ENCODE measurements at places on chromosomes 3 and 15. TPM values are rescaled to one million over a fixed set of nuclear protein-coding genes. Genes with fewer than 3 reads are reported as not detected.

DNA sequence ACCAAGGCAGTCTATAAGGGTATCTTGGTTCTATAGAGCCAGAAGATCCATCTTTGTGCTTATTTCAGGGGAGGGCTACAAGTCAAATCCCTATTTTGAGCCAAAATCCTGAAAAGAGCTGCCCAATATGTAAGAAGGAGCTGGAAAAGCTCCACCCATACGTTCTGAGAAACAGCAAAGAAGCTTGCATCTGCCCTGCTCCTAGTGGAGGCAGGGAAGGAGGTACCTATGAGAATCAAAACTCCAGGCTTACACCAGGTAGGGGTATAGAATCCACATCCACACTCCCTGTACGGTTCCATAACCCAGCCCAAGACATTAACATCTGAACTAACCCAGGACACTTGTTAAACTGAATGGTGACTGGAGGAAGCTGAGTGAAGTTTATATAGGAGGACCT lies 30.0 kb downstream of the PHC3 start:
- peaks cover 6% of the 10 kb centered on the region for H3K36me3 ChIP-seq
- no peak for DNase-seq
- no peaks in the 10 kb centered on the region for H3K4me1 ChIP-seq
- H3K27ac ChIP-seq = no peak overlapping the region
- no peaks in the 10 kb centered on the region for H3K27me3 ChIP-seq

The TLR9 gene
- total RNA-seq = not detected

DNA sequence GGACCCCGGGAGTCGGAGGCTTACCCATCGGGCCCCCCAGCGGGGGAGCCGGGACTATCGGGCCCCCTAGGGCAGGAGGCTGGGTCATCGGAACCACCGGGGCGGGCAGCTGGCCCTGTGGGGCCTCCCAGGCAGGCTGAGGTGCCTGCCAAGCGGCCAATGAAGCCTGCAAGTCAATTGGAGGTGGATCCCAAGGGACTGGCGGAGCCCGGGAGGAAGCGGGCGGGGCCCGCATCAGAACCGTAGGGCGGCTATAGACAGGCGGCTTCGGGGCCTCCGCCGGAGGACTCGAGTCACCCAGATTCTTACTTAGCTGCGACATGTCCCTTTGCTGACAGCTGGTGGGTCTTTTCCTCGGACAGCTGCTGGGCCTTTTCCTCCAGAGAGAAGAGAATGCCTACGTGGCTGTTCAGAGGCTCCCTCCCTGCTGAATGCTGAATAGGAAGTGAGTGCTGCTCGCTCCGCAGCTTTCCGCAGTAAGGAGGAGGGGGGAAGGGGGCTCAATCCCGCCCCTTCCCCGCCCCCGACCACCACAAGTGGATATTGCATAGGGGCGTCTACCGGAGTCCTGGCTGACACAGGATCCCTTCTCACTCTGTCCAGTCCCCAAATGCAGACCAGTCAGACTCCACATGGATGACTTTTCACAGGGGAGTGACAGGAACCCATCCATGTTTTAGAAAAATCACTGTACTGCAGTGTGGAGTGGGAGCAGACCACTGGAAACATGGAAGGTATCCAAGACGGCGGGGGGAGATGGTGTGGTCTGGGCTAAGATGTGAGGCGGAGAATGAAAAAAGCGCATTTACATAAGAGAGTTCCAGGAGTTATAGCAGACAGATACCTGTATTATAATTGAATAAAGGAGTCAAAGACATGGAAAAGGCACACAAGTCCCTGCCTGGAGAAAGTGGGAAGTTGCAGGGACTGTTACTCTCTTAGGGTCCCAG lies at the start of gene MAGEL2:
Gene MAGEL2 (minus strand): TSS at position 447 of the 950 bp plus-strand sequence. CDS start 125 bp downstream, at position 322.
- peaks cover 23% of the 10 kb centered on the region for H3K36me3 ChIP-seq
- H3K4me1 ChIP-seq = peaks cover 24% of the 10 kb centered on the region
- DNase-seq = peak; percentile 95
- peak within 1 kb of the TSS; percentile 58 for H3K4me3 ChIP-seq

The SUSD5 gene
- 3.6 TPM for total RNA-seq

DNA sequence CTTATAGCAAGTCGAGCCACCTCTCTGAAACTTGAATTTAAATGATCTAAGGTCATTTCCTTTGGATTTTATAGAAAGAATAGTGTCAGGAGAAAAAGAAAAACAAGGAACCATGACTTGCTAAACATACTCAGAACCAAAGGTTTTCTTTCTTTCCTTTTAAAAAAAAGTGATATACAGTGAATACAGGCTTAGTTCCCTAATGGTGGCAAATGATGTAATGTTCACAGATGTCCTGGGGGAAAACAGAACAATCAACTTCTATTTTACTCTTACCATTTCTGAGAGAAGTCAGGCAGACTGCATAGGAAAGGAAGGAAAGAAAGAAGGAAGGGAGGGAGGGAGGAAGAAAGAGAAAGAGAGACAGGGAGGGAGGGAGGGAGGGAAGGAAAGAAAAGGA lies 56.5 kb downstream of the ST6GAL1 start:
- DNase-seq = no peak
- no peaks in the 10 kb centered on the region for H3K27me3 ChIP-seq
- no peak overlapping the region for H3K4me3 ChIP-seq
- peaks cover 2% of the 10 kb centered on the region for H3K36me3 ChIP-seq
- no peak overlapping the region for H3K27ac ChIP-seq

DNA sequence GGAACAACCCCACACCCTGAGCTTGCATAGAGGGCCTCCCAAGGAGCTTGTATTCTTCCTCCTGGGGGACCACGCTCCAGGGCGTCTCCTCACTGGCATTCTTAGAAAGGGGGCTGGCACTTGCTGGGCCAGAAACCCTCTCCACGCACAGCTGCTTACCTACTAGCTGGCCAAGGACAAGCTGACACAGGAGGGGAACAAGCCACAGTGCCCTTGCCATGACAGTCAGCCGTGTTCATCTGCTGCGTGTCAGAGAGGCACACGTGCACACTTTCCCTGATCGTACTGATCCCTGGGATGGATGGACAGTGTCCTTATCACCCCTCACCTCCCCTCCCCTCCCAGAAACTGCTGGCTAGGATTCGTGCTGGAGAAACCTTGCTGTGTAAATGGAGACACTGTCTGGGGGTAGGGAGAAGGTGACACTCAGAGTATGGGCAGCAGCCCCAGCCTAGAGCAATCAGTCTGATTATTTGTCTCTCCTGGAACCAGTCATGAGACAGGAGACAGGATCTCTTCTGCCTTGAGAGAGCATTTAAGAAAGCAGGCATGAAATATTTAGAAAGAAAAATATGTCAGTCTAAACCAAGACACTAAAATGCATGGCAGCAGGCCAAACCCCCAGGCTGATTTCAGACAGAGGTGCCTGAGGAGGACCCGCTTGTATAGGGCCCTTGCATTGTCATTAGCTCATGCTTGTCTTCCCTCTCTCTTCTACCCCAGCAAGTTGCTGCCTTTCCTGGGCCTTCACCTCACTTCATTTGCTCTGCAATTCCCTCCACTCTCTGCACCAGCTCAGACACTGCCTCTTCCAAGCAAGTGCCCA lies 311.8 kb upstream of the TRIM42 start:
- H3K4me1 ChIP-seq = peaks cover 11% of the 10 kb centered on the region
- no peak for DNase-seq

DNA sequence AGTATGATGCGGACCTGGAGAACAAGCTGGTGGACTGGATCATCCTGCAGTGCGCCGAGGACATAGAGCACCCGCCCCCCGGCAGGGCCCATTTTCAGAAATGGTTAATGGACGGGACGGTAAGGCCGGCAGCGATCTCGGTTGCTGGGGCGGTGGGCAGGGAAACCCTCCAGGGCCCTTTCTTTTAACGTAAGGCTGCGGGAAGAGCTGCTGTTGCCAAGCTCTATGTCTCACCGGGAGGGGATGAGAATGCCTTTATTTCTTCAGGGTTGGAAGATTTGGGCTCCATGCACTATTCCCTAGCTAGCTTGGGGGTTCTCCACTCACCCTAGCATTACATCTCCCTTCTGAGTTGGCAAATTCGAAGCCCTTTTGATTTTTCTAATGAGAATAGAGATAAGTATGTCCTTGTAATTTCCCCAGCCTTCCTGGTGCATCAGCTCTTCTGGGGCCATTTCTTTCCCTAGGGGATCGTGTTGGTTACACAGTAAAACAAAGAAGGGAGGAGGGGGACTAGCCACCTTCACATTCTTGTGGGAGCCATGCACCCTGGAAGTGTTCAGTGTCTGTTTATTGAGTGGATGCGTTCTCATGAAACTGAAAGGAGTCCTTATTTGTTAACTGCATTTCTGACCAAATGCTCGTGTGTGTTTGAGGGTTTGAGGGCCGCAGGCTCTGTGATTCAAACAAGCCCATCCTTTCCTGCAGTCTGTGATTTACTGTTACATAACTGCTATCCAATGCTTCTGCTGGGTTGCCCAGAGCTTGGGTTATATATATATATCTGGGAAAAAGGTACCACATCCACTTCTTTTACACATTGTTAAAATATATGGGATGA lies 982 bp downstream of the TAGLN3 start:
- peak overlapping the region; percentile 73 for H3K4me3 ChIP-seq
- no peak for DNase-seq
- peaks cover 12% of the 10 kb centered on the region for H3K36me3 ChIP-seq

GRCh38 chr3:190130696-190131095 lies 10.0 kb upstream of the P3H2 start:
- H3K27ac ChIP-seq = no peak overlapping the region
- no peaks in the 10 kb centered on the region for H3K27me3 ChIP-seq
- H3K4me3 ChIP-seq = no peak overlapping the region
- DNase-seq = no peak

DNA sequence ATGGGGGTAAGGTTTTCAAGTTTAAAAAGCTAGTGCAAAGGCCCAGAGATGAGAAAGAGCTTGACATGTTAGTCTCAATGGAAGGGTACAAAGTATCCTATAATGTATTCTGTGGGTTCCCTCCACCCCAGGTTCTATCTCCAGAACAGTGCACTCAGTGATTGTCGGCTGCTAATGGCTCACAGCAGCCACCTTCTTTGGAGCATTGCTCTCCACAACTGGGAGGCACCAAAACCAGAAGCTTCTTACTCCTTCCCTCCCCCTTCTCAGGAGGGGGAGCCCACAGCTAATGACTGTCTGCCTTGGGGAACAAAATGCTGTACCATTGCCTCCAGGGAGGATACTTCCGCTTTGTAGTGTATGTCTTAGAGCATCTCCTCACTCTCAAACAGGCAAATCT lies 439.4 kb upstream of the RBMS3 start:
- no peak overlapping the region for H3K4me3 ChIP-seq
- DNase-seq = no peak
- H3K36me3 ChIP-seq = no peaks in the 10 kb centered on the region
- H3K4me1 ChIP-seq = no peaks in the 10 kb centered on the region

The VWA5B2 gene
- total RNA-seq = 4.6 TPM

- DNase-seq = no peak
- no peak overlapping the region for H3K27ac ChIP-seq
- no peaks in the 10 kb centered on the region for H3K27me3 ChIP-seq
Measured at GRCh38 chr15:84924077-84924731, 39.7 kb downstream of the SLC28A1 start.

DNA sequence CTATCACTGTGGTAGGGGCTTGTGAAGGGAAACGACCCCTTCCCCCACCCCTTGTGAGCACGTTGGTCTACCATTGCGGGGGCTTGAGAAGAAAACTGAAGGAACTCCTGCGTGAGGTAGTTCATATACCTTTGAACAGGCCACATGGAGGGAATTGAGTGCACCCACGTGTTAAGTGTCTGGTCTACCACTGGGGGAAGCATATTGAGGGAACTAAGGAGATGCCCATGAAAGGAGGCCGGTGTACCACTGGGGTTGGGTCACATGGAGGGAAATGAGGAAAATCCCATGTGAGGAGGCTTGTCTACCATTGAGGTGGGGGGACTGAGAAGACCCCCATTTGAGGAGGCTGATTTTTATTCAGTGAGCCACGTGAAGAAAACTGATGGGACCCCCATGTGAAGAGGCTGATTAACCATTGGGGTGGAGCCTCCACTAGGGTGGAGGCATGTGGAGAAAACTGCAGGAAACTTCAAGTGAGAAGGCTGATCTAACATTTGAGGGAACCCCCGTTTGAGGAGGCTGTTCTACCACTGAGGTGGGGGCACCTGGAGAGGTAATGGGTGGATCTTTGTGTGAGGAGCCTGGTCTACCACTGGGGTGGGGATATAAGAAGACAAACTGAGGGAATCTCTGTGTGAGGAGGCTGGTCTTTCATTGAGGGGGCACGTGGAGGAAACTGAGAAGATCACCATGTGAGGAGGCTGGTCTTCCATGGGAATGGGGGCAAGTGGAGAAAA lies 163.2 kb downstream of the FBLN2 start:
- no peak overlapping the region for H3K27ac ChIP-seq
- H3K27me3 ChIP-seq = no peaks in the 10 kb centered on the region
- H3K36me3 ChIP-seq = no peaks in the 10 kb centered on the region
- no peak overlapping the region for H3K4me3 ChIP-seq
- H3K4me1 ChIP-seq = no peaks in the 10 kb centered on the region
